Right lung (tissue), 10 donors: ENCODE measurements at places on chromosomes 12 and 14. TPM values are rescaled to one million over a fixed set of nuclear protein-coding genes. Genes with fewer than 3 reads are reported as not detected.

GRCh38 chr12:29733060-29733459, 50.7 kb downstream of the TMTC1 start:
- no peak for DNase-seq

- DNase-seq: no peak
These were observed 186.6 kb upstream of the OTX2 start for GRCh38 chr14:56996721-56997399.

TMTC1 gene
- 1.0 TPM for polyA plus RNA-seq

- DNase-seq: no peak
These were observed 12.3 kb downstream of the SH2B3 start for GRCh38 chr12:111417784-111418593.

C12orf54 gene
- 0.74 TPM for polyA plus RNA-seq

- no peak for DNase-seq
These were observed 31.5 kb downstream of the SCN8A start for GRCh38 chr12:51622564-51622963.
